Stimulated activated CD4-positive, alpha-beta T cell treated with anti-CD3 and anti-CD28 coated beads, Interleukin-15, amount 100 ng/mL, for 48 hours (primary cell): ENCODE measurements at places on chromosomes 5 and 9.

DNA sequence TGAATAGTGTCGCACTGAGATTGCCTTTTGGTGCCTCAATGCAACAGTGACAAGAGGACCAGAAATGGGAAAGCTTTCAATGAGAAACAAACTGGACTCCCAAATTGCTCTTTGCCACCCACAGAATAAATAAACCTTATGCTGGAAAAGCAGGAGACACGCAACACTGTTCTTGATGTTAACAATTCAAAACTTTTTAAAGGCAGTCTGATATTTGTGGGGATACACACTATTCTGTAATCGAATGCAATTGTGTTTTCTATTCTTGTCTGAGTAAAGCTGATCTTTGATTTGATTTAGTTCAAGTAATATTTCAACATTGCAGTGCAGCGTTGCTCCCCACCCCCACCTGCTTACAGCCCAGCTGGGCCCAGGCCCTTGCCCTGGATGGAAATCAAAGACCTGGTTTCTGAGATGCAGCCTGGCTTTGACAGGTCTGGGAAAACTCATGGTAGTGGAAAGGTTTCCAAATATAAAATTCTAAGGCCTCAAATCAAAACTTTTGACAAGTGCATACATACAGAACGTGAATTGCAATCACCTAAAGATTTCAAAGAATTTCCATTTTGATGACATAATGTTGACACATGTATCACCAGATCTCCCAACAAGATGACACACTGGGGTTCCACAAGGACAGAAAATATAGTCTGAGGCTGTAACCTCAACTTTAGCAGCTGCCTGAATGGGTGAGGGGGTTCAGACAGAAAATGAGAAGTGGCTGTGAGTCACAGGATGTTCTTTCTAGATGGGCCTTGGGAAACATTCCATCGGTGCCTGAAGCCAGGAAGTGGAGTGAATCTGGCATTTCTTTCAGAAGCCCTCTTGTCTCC, 55.1 kb downstream of the ABCA1 start:
- DNase-seq, result no peak

DNA sequence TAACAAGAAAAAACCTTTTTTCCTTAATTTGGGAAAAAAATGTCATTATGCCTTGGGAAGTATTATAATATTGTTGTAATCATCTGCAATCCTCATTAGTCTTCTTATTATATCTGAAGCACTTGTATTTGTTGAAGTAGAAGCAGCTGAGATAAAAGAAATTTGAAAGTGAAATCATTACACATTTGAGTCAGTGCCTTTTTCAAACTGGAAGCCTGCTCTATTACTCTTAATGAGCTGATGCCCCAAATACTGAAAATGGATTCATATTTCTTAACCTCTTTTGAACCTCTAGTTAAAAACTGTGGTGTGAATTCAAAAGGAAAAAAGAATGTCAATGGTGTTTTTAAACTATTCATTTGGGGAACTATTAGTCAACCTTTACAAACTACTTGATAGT, 1027.7 kb downstream of the NR2F1-AS1 start:
- no peak for DNase-seq

- DNase-seq, result no peak
Observed at GRCh38 chr5:147391781-147392180, 118.1 kb downstream of the DPYSL3 start.

- no peak for DNase-seq
Observed at GRCh38 chr5:92969191-92969780, 611.7 kb downstream of the NR2F1-AS1 start.

DNA sequence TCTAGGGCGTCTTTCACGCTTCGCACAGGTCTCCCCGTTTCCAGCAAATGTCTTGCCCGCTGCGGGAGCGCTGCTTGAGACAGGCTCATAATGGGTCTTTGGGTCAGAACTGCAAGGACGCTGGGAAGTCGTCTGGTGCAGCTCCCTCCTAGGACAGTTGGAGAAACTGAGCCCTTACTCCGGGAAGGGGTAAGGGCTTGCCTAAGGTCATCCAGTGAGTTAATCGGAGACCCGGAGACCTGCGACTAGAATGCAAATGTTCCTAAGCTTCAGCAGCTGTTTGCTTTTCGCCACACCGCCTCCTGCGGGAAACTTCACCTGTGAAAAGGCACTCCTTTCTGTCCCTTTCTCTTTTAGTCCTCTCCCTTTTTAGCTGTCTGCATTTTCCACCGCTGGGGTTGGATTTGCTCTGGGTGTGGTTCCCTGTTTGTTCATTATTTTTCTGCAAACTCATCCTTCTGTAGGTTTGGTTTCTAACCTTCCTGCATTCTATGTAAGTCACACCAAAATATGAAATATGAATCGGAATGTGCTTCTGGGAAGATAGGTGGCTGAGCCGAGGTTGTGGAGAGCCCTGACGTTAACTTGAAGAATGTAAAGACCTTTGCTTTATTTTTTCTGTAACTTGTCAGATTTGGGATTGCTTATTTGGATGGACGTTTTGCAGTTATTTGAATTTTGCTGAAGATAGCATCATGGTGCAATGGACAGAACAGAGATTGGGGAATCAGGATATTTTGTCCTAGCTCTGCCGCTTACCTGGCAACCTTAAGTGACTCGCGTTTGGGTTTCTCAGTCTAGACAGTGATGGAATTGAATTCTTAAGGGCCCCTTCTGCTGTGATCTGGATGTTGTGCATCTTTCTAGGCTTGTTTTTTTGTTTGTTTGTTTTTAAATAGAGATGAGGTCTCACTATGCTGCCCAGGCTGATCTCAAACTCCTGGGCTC, 909 bp downstream of the SLC36A1 start:
- DNase-seq, result no peak

DNA sequence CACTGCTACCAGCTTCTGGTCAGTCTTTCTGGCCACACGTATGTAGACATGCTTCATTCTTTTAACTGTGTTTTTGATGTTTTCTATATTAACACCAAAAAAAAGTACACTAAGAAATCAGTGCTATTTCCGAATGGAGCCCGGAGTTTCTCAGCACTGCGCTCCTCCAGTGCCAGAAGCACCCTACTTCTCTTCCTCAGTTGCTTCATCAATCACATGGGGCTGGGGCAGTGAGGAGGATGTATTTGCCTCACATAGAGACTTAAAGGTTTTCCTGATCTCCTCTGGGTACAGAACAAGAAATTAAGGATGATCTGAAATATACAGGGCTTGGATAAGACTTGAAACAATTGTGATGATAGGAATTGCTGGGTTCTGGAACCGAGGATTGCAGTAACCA, 148.0 kb downstream of the ERCC6L2 start:
- no peak for DNase-seq

- no peak for DNase-seq
Observed at GRCh38 chr5:100855295-100855694, 47.8 kb downstream of the ST8SIA4 start.

DNA sequence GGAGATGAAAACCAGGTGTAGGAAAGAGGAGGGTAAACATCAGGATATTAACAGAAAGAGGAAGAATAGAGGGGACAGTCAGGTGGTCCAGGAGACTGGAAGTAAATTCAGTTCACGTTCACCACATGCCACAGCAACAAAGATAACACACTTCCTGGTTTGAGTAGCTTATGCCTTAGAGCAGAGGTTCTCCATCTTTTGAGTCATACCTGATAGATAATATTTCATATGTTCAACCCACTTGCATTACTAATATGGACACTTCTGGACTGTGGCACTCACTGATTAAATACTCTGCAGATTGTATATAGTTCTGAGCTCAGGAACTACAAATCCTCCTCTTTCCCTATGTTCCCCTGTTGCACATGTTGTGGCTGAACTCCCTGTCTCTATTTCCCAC, 179.9 kb upstream of the NR3C1 start:
- no peak for DNase-seq

DNA sequence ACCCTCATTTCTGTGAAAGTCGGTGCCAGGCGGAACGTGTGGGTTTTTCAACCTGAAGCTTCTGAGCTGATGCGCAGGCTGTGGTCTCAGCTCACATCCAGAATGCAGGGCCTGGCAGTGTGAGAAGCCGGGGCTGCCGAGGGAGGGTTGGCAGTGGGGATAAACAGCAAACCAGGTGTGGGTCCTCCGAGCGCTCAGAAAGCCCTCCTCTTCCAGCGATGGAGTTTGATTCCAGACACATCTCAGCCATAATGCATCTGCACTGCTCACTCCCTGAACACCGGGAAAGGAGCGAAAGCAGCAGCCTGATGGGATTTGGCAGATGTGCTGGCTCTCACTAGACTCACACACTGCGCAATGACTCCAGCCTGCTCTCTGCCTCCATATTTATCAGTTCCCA, 280.1 kb downstream of the HSPA4 start:
- no peak for DNase-seq

DNA sequence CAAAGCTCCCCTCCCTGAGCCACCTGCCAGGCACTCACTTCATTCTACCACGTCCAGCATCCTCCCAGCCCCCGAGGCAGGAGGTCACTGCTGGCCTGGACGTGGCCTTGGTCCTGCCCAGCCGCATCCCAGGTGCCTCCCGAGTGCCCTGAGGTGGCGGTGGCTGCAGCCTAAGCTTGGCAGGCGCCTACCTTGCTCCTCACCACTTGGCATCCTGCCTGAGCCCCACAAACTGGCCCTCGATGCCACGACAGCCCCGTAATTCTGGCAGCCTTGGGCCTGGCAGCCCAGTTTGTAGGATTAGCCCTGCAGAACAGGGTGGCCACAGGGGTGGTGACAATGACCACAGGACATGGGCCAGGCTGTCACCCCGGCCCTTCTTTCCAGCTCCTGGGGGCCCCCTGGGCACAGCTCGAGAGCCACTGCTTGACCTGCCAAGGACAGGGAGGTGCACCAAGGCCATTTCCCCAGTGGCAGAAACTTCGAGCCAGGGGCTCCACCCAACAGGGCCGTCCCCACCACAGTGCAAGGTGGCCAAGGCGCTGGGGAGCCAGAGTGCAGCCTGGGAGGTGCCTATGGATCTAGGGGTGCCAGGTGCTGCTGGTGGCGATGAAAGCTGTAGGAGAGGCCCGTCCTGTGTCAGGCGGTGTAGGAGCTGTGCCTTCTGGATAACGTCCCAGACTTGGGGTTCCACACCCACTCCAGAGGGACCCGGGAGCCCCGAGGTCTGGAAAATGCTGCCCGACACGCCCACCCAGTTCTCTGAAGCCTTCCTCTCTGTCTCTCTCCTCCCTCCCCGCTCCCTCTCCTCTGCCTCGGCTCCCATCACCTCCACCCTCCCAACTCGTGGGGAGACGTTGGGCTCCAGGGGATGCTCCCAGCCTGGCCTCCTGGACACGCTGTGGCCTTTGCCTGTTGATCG, 18.4 kb downstream of the NKD2 start:
- DNase-seq, result no peak

- DNase-seq, result no peak
Observed at GRCh38 chr9:20472342-20473045, 149.8 kb downstream of the MLLT3 start.
